ENCODE measurements at places on chromosomes 11 and 22. TPM values are rescaled to one million over a fixed set of nuclear protein-coding genes. Genes with fewer than 3 reads are reported as not detected.

The SLC5A1 gene
- not detected for total RNA-seq

The RPL27A gene
- 554 TPM for total RNA-seq

The SPON1 gene
- total RNA-seq: 2.2 TPM

The FGF3 gene
- not detected for total RNA-seq

The DMC1 gene
- total RNA-seq: 7.2 TPM

The TSPAN32 gene
- 2.1 TPM for total RNA-seq

The CCDC116 gene
- 0.61 TPM for total RNA-seq

The ZNF214 gene
- total RNA-seq: 4.7 TPM

The ACR gene
- 0.16 TPM for total RNA-seq

The ARHGAP8 gene
- total RNA-seq: 2.4 TPM

The BTBD18 gene
- total RNA-seq: not detected

The MOGAT2 gene
- not detected for total RNA-seq

The NLRP10 gene
- 2.9 TPM for total RNA-seq

The B4GALNT4 gene
- total RNA-seq: 1.5 TPM

The RASD2 gene
- total RNA-seq: not detected

The OR52E8 gene
- total RNA-seq: not detected

The SLC25A18 gene
- not detected for total RNA-seq

The CPT1B gene
- 4.0 TPM for total RNA-seq

The PAMR1 gene
- total RNA-seq: 40.1 TPM

The CNGA4 gene
- not detected for total RNA-seq

The SHISAL1 gene
- 2.1 TPM for total RNA-seq

The GDPD4 gene
- total RNA-seq: not detected

The F2 gene
- not detected for total RNA-seq

The MAPK8IP1 gene
- 9.2 TPM for total RNA-seq

The ARHGEF17 gene
- 70.3 TPM for total RNA-seq

The ABCC8 gene
- not detected for total RNA-seq
